ENCODE measurements at places on chromosomes 7 and 10. TPM values are rescaled to one million over a fixed set of nuclear protein-coding genes. Genes with fewer than 3 reads are reported as not detected.
A peak's percentile ranks its signal among the peaks of the same experiment; 100 is the strongest.

Gene OR13A1
- 0.44 TPM for total RNA-seq

DNA sequence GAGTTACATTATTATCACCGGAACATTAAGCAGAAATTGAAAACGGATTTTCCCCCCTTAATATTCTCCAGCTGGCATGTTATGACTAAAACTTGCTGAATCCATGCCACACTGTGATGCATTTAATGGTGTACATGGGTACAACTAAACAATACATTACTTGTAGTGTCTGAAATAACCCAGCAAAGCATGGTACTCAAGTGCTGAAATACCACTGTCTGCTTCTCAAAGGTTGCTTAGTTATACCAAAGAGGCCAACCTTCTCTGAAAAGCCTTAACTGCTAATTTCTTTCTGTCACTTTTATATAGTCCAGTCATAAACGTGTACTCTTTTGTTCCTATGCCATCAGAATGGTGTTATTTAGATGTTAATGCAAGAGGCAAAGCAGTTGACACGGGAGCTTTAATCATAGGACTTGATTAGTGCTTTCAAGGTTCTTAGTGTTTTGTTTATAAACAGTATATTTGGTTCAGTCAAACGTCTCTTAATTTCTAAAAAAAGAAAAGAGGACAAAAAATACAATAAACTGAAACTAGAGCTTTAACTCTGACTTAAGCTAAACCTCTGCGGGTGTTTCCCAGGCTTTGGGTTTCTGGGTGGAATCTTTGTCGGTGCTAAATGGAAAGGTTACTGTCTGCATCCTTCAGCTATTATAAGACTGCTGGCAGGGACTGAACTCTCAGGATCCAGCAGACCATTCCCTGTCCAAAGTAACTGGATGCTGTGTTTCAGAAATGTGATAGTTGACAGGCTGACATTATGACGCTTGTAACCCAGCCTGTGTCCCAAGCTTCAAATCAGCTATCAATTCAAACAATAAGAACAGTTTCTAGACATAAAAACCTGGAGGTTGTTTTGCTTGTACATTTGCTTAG is 202.6 kb downstream of the PPP1R3A start:
- no peak overlapping the region for H3K4me3 ChIP-seq
- no peak overlapping the region for H3K27ac ChIP-seq
- no peaks in the 10 kb centered on the region for H3K36me3 ChIP-seq
- H3K4me1 ChIP-seq, result no peaks in the 10 kb centered on the region

- DNase-seq, result no peak
- H3K36me3 ChIP-seq, result no peaks in the 10 kb centered on the region
- no peak overlapping the region for H3K27ac ChIP-seq
- H3K4me3 ChIP-seq, result no peak overlapping the region
- H3K4me1 ChIP-seq, result peaks cover 5% of the 10 kb centered on the region
- H3K27me3 ChIP-seq, result peaks cover 10% of the 10 kb centered on the region
These were observed 112.4 kb downstream of the MICALL2 start for GRCh38 chr7:1346851-1347250.

GRCh38 chr10:132675031-132675740 is 110.8 kb downstream of the NKX6-2 start:
- H3K4me1 ChIP-seq, result peaks cover 3% of the 10 kb centered on the region
- DNase-seq, result no peak
- H3K36me3 ChIP-seq, result peaks cover 23% of the 10 kb centered on the region
- peaks cover 8% of the 10 kb centered on the region for H3K27me3 ChIP-seq
- peak overlapping the region; percentile 5 for H3K4me3 ChIP-seq

- DNase-seq, result no peak
- no peak overlapping the region for H3K4me3 ChIP-seq
- H3K27ac ChIP-seq, result no peak overlapping the region
- H3K4me1 ChIP-seq, result no peaks in the 10 kb centered on the region
These were observed 30.5 kb upstream of the VWDE start for GRCh38 chr7:12434012-12434642.

Gene CDK13
- total RNA-seq, result 53.2 TPM

Gene ZNF488
- total RNA-seq, result 3.3 TPM

GRCh38 chr10:32909456-32909855 is 48.6 kb downstream of the ITGB1 start:
- DNase-seq, result no peak
- H3K27me3 ChIP-seq, result peaks cover 4% of the 10 kb centered on the region
- peak overlapping the region; percentile 59 for H3K4me3 ChIP-seq
- H3K27ac ChIP-seq, result peak overlapping the region; percentile 93
- peaks cover 15% of the 10 kb centered on the region for H3K4me1 ChIP-seq

DNA sequence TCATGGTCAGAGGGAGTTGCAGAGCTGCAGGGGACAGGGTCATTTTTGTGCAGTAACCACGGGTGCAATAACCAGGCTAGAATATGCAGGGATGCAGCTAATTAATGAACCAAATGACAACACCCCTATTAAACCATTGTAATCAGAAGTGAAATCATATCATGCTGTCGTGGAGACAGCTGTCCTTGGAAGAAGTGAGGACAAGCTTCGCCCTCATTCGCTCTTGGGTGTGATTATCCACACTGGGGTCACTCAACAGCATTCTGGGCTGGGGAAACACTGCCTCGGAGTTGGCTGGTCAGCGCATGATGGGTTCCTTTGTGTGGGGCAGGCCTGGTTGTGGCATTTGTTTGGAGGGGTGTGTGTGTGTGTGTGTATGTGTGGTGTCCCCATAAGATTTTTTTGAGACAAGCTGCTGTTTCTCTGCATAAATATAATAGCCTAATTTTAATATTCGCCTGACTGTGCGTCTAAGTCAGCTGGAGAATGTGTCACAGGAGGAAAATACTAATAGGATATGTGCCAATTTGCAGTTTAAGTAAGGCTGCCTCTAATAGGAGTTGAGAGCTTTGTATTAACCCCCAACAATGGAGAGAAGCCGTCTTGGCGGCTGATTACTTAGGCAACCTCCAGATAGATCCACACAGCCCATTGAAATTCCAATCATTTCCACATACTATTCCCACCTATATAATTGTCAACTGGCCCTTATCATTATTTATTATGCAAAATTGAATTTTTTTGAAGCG is 149.4 kb downstream of the DNAJB6 start:
- no peaks in the 10 kb centered on the region for H3K4me1 ChIP-seq
- no peak overlapping the region for H3K4me3 ChIP-seq
- no peaks in the 10 kb centered on the region for H3K36me3 ChIP-seq
- H3K27me3 ChIP-seq, result no peaks in the 10 kb centered on the region
- no peak for DNase-seq

DNA sequence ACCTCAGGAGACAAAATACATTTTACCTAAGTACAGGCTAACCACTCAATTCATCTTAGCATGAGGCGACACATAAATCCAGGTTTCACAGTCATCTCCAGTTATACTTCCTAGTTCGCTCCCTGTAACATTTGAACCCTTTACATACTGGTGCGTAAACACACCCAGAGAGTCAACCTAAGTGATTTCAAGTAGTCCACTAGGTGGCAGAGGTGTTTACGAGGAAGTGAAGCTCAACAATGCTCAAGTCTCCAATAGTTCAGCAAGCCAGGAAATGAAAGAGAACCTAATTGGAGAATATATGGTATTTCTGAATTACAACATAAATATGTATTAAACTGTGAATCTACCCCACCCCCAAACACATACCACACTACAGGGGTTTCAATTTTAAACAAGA is 76.3 kb upstream of the ABCB5 start:
- no peaks in the 10 kb centered on the region for H3K4me1 ChIP-seq
- no peak overlapping the region for H3K27ac ChIP-seq
- no peaks in the 10 kb centered on the region for H3K36me3 ChIP-seq
- H3K27me3 ChIP-seq, result no peaks in the 10 kb centered on the region
- no peak for DNase-seq

Gene KCND2
- 1.2 TPM for total RNA-seq

GRCh38 chr7:43586251-43586900 is 3.5 kb downstream of the STK17A start:
- no peaks in the 10 kb centered on the region for H3K27me3 ChIP-seq
- no peak overlapping the region for H3K27ac ChIP-seq
- H3K4me1 ChIP-seq, result peaks cover 42% of the 10 kb centered on the region
- H3K36me3 ChIP-seq, result no peaks in the 10 kb centered on the region

Gene STYXL1
- 41.8 TPM for total RNA-seq

GRCh38 chr10:119515511-119516045 is 26.9 kb downstream of the RGS10 start:
- peaks cover 36% of the 10 kb centered on the region for H3K4me1 ChIP-seq
- peak overlapping the region; percentile 81 for H3K27ac ChIP-seq
- peaks cover 10% of the 10 kb centered on the region for H3K36me3 ChIP-seq
- H3K27me3 ChIP-seq, result peaks cover 15% of the 10 kb centered on the region

- H3K27me3 ChIP-seq, result no peaks in the 10 kb centered on the region
- H3K4me3 ChIP-seq, result no peak overlapping the region
- H3K27ac ChIP-seq, result no peak overlapping the region
- no peak for DNase-seq
- H3K36me3 ChIP-seq, result no peaks in the 10 kb centered on the region
These were observed 207.2 kb downstream of the PARD3 start for GRCh38 chr10:34607894-34608293.

DNA sequence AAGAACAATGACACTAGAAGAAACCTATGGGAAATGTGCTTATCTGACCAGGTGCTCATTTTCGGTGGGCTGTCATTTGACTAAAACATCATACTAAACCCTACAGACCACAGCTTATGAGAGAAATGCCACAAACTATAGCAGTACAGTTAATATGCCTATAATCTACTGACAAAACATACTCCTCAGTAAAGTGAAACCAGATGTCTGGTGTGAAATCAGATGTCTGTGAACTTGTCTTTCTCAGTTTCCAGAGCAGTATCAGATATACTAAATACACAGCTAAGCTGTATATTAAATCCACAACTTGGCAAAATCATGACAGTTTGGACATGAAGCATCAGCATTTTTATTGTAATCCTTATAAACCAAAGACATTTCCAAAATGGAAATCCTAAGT is 3.3 kb downstream of the IMMP2L start:
- peaks cover 3% of the 10 kb centered on the region for H3K27me3 ChIP-seq
- H3K27ac ChIP-seq, result no peak overlapping the region
- peaks cover 2% of the 10 kb centered on the region for H3K4me1 ChIP-seq

Gene PIK3CG
- total RNA-seq, result not detected

DNA sequence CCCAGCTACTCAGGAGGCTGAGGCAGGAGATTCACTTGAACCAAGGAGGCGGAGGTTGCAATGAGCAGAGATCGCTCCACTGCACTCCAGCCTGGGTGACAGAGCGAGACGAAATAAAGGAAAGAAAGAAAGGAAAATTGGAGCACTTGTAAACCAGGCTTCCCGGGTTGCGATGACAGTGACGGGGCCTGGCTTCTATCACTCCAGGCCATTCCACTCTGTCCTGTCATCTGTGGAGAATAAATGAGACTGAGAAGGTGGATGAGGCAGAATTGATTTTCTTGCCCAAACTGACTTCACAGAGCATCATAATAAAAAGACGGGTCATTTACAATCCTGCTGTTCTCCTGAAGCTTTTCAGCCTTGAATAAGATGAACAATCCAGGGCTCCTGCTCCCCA is 12.1 kb upstream of the KPNA7 start:
- no peak for DNase-seq
- H3K27me3 ChIP-seq, result peaks cover 3% of the 10 kb centered on the region
- H3K4me3 ChIP-seq, result no peak overlapping the region

GRCh38 chr7:138442822-138443221 is 17.2 kb upstream of the TRIM24 start:
- peaks cover 3% of the 10 kb centered on the region for H3K36me3 ChIP-seq
- H3K4me1 ChIP-seq, result no peaks in the 10 kb centered on the region
- H3K27ac ChIP-seq, result no peak overlapping the region
- no peak for DNase-seq
- H3K27me3 ChIP-seq, result peaks cover 2% of the 10 kb centered on the region

Gene CBLL1
- 35.6 TPM for total RNA-seq

Gene INA
- total RNA-seq, result 625 TPM

GRCh38 chr10:70779088-70779487 is 6.1 kb downstream of the TBATA start:
- DNase-seq, result no peak
- H3K27ac ChIP-seq, result peak overlapping the region; percentile 79
- no peak overlapping the region for H3K4me3 ChIP-seq

DNA sequence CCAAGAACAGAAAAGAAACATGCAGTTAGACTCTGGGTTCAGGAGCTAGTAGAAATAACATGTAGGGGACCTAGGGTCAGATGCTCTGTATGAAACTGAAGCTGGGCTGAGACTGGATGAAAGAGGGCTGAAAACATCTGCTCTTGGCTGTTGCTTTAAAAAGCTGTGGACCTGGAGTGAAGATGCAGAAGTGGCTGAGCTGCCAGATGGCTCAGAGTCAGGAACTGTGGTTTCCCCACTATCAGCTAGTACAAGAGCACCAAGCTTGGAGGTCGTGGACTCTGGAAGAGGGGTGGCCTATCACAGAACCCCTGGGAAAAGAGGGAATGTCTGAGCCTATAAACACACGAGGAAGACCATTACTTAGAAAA is 5.9 kb downstream of the ADK start:
- peak overlapping the region; percentile 50 for H3K4me3 ChIP-seq
- H3K36me3 ChIP-seq, result no peaks in the 10 kb centered on the region
- no peak for DNase-seq
- peak overlapping the region; percentile 91 for H3K27ac ChIP-seq

Gene HOXA6
- not detected for total RNA-seq

GRCh38 chr10:114758331-114758730 is 63.2 kb upstream of the FHIP2A start:
- H3K4me3 ChIP-seq, result no peak overlapping the region
- H3K4me1 ChIP-seq, result peaks cover 4% of the 10 kb centered on the region
- DNase-seq, result no peak
- no peaks in the 10 kb centered on the region for H3K36me3 ChIP-seq
- H3K27me3 ChIP-seq, result peaks cover 3% of the 10 kb centered on the region

Gene PNLIPRP1
- total RNA-seq, result not detected

Gene ABCC2
- total RNA-seq, result 0.39 TPM

DNA sequence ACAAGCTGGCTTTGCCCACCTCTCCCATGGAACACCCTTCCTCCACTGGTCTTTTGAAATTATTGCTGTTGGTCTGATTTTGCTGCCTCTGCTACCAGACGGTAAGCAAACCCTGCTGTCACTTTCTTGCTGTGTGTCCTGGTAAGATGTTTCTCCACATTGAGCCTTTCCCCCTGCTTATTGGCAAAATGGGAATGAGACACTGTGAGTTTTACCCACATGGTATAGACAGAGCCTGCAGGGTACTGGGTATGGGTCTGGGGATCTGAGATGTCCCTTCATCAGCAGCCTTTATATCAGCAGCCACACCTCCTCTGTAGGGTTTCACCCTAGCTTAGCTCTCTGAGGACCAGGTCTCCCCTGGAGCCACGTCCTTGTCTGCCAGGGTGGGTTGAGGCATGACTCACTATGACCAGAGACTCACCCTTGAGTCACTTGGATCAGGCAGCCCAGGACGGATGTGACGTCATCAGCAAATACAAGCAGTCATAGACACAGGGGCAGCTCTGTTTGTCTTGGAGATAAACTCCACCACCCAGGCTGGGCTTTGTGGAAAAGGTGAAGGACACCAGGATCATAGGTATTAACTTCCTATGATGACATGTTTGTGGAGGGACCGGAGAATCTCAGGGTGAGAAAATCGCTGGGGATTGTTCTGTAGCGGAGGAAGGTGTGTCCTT is 17.9 kb upstream of the BAIAP2L1 start:
- no peaks in the 10 kb centered on the region for H3K4me1 ChIP-seq
- no peak overlapping the region for H3K4me3 ChIP-seq
- DNase-seq, result no peak
- no peak overlapping the region for H3K27ac ChIP-seq
- H3K36me3 ChIP-seq, result no peaks in the 10 kb centered on the region
